ENCODE measurements at places on chromosomes 16 and 17.
A peak's percentile ranks its signal among the peaks of the same experiment; 100 is the strongest.

GRCh38 chr16:77905374-77905920, 116.9 kb upstream of the CLEC3A start:
- DNase-seq, result no peak

- DNase-seq, result no peak
These were observed 262.0 kb downstream of the ZFHX3 start for GRCh38 chr16:72785886-72786285.

- no peak for DNase-seq
These were observed 22.7 kb upstream of the CPSF4L start for GRCh38 chr17:73284354-73284753.

DNA sequence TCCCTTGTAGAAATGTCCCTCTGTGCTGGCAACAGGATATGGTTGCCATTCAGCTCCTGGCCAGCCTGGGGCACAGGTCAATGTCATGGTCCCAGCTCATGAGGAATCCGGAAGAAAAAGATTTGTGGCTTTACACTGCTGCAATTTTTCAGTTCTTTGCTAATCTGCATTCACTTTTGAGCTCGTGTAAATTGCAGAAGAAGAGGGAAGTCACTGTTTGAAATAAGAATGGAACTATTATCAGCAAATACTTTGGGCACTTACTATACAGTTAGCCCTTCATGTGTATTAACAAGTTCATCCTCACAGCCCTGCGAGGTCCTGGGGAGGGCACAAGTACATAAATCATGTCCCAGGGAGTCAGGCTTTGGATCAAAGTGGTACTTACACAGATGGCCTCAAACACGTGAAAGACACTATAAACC, 14.2 kb downstream of the SLC47A2 start:
- DNase-seq, result no peak

DNA sequence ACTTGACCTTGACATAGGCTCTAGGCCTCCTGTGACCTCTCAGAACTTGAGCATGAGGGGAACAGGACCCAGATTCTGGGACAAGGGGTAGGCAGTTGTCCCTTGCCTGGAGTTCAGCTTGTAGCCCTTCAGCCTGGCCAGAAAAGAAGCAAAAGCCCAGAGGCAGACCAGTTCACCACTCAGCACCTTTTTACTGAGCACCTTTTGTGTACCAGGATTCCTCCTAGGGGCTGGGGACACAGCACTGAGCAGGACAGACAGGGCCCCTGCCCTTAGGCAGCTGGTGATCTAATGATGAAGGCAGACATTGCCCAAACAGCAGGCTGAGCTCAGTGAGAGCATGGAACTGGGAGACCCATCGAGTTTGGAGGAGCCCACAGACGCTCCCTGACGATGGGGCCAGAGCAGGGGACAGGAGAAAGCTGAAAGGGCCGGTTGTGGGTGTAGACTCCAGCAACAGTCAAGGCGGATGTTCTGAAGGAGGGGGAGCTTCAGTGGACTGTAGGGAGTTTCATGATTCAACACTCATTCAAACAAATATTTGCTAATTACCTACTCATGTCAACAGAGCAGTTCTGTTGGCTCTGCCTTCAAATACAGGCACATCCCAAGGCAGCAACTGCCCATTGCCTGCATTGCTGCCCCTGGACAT, 32.0 kb downstream of the SBK1 start:
- DNase-seq, result no peak

GRCh38 chr17:29007456-29007855, 1.6 kb upstream of the SEZ6 start:
- no peak for DNase-seq

GRCh38 chr17:50165867-50166517, at the start of gene SGCA:
Gene SGCA (plus strand): TSS chr17:50166005. CDS start chr17:50166041, 36 bp downstream.
- DNase-seq, result no peak

GRCh38 chr16:85731179-85731578, 19.7 kb downstream of the C16orf74 start:
- no peak for DNase-seq

DNA sequence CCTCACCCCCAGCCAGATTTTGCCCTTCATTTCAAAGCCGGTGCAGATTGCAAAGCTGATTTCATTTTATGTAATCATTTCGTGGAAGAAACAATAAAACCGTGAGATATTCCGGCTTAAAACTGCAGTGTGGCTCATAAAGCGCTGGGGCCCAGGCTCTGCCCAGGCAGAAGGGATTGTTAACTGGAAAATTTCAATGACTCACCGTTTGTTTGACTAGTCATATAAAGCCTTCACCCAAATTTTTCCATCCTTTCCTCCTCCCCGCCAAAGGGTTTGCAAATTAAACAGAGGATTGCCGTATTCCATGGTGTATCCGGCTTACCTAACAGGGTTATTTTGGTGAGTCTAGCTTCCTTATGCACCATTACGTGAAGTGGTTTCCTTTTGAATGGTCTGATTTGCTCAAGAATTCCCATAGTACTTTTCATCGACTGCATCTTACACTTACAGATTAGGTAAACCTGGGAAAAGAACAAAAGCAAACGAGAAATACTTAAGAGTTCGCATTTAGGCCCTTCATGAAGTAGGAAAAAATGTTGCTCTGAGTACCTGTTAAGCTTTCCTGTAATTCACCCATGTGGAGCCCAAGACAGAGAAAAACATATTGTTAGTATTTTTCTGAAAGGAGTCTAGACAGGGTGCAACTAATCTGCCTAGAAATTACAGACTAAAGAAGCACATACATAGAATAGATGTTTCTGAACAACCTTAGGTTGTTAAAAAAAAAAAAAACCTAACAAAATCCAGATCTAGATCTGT, 949 bp upstream of the GSPT1 start:
- DNase-seq, result no peak

DNA sequence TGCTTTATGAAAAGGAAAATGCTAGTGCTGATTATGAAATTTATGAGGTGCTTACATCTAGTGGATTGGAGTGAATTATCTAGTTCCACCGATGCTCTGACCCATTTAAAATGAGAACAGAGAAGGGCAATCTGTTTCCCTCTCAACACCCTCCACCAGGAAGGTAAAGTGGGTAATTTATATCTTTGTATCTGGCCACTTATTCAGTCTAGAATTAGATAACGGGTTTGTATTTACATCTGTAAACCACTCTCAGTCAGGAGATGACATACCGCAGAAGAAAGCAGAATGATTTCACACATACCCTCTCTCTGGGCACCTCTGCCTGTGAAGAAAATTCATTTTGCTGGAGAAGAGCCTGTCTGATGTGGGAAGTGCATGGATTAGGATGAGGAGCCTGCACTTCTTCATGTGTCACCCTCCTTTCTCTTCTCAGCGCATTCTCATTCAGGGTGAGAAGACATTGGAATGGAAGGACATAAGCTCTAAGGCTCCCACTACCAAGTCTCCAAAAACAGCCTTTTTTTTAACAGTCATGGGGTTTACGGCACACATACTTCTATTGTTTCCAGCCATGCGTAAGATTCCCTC, 646.7 kb upstream of the SALL1 start:
- DNase-seq, result no peak

- peak; percentile 41 for DNase-seq
These were observed 14.3 kb downstream of the KPNB1 start for GRCh38 chr17:47663912-47664623.

- no peak for DNase-seq
These were observed 27.9 kb downstream of the CACNA1H start for GRCh38 chr16:1180549-1181403.

DNA sequence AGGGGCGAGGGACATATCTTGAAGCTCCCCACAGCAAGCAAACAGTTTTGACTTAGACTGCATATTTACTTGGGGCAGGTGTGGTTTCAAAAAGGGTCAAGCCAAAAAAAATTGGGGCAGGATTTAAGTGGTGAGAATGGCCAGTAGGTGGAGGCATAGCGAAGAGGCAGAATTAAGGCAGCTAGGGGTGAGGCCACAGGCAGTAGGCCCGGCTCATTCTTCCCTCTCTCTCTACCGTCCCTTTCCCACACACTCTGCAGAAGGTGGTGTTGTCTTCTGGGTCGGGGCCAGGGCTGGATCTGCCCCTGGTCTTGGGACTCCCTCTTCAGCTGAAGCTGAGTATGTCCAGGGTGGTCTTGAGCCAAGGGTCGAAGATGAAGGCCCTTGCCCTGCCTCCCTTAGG, 2.6 kb downstream of the SHBG start:
- DNase-seq, result no peak

GRCh38 chr17:63162406-63163157, 196.5 kb downstream of the TANC2 start:
- no peak for DNase-seq

- DNase-seq, result no peak
These were observed 99.9 kb downstream of the MSI2 start for GRCh38 chr17:57356153-57356718.

DNA sequence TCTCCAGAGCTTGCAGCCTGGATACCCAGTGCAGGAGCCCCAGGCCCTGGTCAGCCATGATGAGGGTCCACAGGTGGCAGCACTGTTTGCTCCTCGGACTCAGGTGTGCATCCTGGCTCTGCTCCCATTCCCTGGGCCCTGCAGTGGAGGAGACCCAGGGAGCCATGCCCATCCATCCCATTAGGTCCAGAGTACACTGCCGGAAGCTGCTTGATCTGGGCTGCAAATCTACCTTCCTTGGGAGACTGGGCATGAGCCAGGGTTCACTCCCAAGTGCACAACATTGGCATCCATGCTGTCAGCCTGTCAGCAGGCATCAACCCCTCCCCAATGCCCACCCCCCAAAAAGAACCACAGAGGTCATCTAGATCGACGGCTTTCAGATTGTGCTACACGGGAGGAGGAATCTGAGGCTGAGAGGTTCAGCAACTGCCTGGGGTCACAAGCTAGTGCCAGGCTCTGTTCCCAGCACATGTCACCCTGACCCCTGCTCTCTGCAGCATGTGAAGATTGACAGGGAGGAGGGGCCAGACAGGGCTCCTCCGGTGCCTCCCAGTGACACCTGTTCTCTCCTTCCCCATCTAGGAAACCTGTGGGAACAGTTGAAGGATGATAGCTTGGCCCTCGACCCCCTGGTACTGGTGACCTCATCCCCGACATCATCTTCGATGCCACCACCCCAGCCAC, 15.7 kb downstream of the UNC119 start:
- DNase-seq, result no peak

GRCh38 chr17:65495122-65496055, 66.1 kb downstream of the AXIN2 start:
- peak; percentile 54 for DNase-seq

- peak; percentile 34 for DNase-seq
These were observed 7.4 kb downstream of the PRCD start for GRCh38 chr17:76547183-76547641.

DNA sequence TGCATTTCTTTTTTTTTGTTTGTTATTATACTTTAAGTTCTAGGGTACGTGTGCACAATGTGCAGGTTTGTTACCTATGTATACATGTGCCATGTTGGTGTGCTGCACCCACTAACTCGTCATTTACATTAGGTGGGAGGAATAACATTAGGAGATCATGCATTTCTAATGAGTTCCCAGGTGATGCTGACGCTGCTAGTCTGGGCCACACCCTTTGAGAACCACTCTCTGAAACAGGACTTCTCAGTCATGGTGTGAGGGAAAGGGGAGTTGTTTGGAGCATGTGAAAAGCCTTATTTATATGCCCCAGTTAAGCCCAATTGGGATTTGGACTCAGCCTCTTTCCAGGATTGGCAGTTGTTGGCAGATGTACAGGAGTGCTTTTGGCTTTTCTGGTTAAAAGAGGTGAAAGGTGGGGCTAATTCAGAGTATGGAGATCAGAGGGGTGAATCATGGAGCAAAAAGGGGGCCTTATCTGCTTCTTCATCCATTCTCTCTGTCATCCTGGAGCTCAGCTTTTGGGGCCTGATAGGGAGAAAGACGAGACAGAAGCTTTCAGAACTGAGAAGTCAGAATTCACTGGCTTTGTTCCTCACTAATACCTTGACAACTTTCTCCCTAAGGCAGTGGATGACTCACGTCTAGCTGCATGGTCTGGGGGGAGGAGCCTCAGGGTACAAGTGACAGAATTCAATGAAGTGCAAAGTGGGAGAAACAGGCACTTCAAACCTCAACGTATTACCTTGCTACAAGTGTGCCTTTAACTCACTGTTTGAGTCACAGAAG, 180.0 kb upstream of the CACNG3 start:
- DNase-seq, result no peak

DNA sequence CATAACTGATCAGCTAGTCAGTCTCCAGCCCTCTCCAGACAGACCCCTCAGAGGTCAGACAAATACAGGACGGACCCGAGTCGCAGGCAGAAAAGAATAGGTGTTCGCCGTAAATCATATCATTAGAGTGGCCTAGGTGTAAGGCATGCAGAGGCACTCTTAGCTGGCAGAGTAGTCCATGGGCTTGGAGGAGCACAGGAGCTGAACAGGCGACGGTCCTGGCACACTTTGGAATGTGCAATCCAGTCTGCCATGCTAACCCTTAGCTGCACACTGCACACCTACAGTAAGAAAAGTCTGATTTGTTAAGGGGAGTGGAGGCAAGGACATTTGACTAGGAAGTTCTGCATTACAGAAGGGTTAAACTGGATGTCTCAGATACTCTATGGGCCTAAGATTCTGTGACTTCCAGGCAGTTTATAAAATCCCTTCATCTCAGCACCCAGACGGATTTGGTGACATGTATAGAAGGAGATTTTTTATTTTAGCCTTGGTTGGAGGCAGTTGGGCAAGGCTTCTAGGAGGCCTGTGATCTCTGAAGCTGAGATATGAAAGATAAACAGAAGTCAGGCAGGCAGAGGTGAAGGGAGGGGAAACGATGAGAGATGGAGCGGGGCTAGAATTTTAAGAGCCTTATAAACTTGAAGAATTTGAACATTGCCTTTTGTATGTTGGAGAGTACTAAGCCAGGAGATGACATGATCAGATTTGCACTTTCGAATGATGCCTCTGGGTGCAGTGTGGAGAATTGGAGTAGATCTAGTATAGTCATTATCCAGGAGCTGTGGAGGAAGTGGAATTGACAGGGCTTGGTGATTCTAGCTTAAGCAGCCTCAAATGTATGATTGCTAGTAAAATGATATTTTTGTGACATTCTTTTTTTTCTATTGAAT, 34.6 kb upstream of the SLC5A11 start:
- DNase-seq, result no peak

DNA sequence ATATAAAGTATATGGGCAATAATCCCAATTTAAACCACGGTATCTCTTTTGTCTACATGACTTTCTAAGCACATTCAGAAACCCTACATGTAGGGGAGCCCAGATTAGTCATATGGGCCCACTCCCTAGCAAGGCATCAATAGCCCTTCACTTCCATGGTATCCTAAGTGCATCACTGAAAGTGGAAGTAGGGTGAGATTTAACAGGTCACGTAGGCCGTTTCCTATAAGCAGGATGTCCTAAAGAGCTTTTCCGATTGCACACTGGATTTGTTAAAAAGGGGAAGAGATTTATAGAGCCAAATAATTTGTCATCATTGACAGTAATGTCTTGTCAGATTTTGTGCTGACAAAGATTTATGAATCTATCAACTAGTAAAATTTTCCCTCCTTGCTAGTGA, 39.0 kb downstream of the CA4 start:
- no peak for DNase-seq

DNA sequence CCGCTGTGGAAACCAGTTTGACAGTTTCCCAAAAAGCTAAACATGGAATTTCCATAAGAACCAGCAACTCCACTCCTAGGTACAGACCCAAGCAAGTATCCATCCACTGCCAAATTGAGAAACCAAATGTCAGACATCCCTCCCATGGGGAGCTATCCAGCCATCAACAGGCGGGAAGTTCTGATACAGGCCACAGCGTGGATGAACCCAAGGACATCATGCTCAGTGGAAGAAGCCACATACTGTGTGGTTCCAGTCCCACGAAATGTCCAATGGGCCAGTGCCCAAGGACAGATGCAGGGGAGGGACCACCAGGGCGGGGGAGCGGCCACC, 12.6 kb upstream of the BAIAP2 start:
- no peak for DNase-seq

- DNase-seq, result no peak
These were observed 7.6 kb downstream of the CCDC102A start for GRCh38 chr16:57528499-57529390.

GRCh38 chr17:42773290-42774035, at the start of gene VPS25:
Gene VPS25 (plus strand): TSS chr17:42773449. CDS start chr17:42773476, 27 bp downstream.
- DNase-seq, result peak; percentile 48

Measured in NCI-H2107 (cell line).